Peyer's patch (tissue), 4 donors: ENCODE measurements at places on chromosomes 11 and 22. TPM values are rescaled to one million over a fixed set of nuclear protein-coding genes. Genes with fewer than 3 reads are reported as not detected.

DENND5A gene
- total RNA-seq = 67.7 TPM

SLC22A9 gene
- not detected for total RNA-seq

OR5M3 gene
- not detected for total RNA-seq

SERHL2 gene
- 11.6 TPM for total RNA-seq

UPB1 gene
- total RNA-seq = not detected

SMDT1 gene
- 18.2 TPM for total RNA-seq

OR5P2 gene
- not detected for total RNA-seq

C22orf31 gene
- not detected for total RNA-seq

SCO2 gene
- total RNA-seq = 6.3 TPM

MS4A12 gene
- not detected for total RNA-seq

FAM111B gene
- total RNA-seq = 3.7 TPM

ROBO3 gene
- 3.6 TPM for total RNA-seq
